ENCODE measurements at places on chromosomes 2 and 18.
A peak's percentile ranks its signal among the peaks of the same experiment; 100 is the strongest.

DNA sequence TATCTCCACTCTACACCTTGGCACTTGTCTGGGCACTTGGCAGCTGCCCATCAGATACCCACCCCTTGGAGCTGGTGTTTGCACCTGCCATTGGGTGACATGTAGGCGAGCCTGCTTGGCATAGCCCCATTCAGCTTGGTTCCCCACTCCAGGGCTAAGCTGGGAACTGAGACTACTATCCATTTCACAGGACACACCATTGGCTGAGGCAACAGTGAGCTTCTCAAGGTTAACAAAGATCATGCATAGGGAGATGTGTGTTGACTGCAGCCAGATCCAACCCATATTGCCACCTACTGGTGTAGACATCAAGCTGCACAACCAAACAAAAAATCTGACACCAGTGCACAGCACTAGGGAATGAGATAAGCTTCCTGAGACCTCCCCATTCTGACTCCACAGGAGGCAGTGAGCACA, 1389.8 kb upstream of the TMEFF2 start:
- peak; percentile 32 for DNase-seq

GRCh38 chr2:126370201-126370600, 285.8 kb upstream of the GYPC start:
- no peak for DNase-seq

DNA sequence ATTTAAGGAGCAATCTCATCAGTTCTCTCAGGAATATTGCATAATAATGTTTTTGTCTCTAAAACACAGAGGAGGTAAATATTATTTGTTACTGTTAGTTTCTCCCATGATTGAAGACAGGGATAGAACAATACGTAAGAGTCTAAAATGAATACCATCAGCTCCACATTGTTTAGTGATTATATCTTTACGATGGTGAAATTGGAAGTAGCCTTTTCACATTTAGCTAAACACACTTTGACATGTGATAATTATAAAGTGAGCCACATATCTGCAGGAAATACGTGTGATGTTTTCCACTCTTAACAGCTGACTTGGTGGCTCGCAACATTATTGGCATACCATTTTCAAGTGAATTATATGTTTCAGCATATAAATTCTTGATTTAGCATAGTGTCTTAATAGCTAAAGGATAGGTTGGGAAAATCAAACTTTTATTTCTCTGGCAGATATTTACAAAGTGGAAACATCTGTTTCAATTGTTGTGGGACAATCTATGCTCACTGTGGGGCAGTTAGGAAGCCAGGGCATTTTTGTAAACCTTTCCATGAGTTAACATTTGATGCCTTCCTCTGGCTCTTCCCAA, 208.1 kb upstream of the RASGRP3 start:
- DNase-seq: no peak

DNA sequence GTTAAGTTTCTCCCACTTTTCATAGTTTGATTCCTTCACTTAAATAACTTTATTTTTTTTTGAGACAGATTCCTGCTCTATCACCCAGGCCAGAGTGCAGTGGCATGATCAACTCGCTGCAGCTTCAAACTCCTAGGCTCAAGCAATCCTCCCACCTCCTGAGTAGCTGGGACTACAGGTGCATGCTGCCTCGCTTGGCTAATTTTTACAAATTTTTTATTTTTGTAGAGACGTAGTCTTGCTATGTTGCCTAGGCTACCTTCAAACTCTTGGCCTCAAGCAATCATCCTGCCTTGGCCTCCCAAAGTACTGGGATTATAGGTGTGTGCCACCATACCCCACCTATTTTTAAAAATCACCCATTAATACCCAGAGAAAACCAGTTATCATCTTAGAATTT, 14.2 kb upstream of the WIPF1 start:
- no peak for DNase-seq
